ENCODE measurements at places on chromosomes 16 and 17. TPM values are rescaled to one million over a fixed set of nuclear protein-coding genes. Genes with fewer than 3 reads are reported as not detected.

The BAIAP3 gene
- 18.3 TPM for total RNA-seq

The GAS7 gene
- 4.2 TPM for total RNA-seq

The CMTM3 gene
- total RNA-seq = 40.0 TPM

The CLEC3A gene
- total RNA-seq = not detected

The CTRL gene
- total RNA-seq = 16.6 TPM

The GUCY2D gene
- not detected for total RNA-seq

The CALB2 gene
- total RNA-seq = not detected

The KRT28 gene
- total RNA-seq = not detected

The CCL4 gene
- 26.2 TPM for total RNA-seq

The LRRC37A3 gene
- total RNA-seq = 6.2 TPM

The OTOP3 gene
- total RNA-seq = not detected

The SLFN14 gene
- not detected for total RNA-seq

The TSNAXIP1 gene
- total RNA-seq = 0.31 TPM

The SDR42E2 gene
- total RNA-seq = 1.2 TPM

The KRTAP4-5 gene
- total RNA-seq = not detected

The HIGD1B gene
- not detected for total RNA-seq

The RNF227 gene
- 3.3 TPM for total RNA-seq

The FLII gene
- 225 TPM for total RNA-seq

The MTSS2 gene
- total RNA-seq = 28.4 TPM

The FSCN2 gene
- total RNA-seq = 0.38 TPM

The DPEP2 gene
- 22.5 TPM for total RNA-seq

The SPNS2 gene
- total RNA-seq = 0.64 TPM

The ATF7IP2 gene
- 98.0 TPM for total RNA-seq

The C16orf86 gene
- 1.4 TPM for total RNA-seq

The CCL7 gene
- not detected for total RNA-seq

The SMIM22 gene
- total RNA-seq = not detected

The ZNRF1 gene
- 1.7 TPM for total RNA-seq

The ABCC12 gene
- total RNA-seq = not detected

The GAS2L2 gene
- 0.17 TPM for total RNA-seq

The HOXB5 gene
- not detected for total RNA-seq

The KRTAP9-4 gene
- total RNA-seq = not detected

The CBLN1 gene
- total RNA-seq = not detected

The CNGB1 gene
- not detected for total RNA-seq

The HBQ1 gene
- total RNA-seq = not detected
